ENCODE measurements at places on chromosomes 5 and 9.

DNA sequence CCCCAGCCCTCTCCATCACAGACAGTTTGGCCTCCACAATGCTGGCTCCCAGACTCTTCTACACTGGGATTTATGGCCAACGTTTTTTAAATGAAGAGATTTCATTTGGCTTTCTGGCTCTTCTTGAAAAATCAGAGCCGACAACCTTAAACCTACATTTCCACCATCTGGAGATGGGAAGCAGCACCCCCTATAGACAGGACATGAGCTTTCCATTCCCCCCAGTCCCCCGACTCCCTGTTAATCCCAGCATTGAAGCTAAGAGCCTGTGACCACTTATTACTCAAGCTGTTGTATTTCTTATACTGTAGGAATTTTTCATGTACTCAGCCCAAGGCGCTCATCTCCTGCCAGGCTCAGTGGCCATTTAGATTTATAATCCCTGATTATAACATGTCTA, 34.0 kb upstream of the AFAP1L1 start:
- DNase-seq = no peak

DNA sequence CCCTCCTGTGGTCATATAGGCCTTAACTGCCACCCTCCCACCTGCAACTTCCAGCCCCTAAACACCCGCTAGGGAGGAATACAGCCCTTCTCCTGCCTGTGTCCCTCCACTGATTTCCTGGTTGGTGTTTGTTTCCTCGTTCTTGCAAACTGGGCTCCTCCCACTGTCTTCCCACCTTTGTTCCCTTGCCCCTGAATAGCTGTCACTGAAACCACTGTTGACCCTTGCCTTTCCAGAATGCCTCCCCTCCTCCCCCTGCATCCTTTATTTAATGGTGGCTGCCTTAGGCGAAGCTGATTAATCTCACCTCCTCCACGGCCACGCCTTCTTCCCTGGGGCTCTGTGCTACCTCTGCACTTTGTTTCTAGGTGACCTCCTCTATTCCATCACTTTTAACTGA, 626.7 kb downstream of the BNC2 start:
- no peak for DNase-seq

DNA sequence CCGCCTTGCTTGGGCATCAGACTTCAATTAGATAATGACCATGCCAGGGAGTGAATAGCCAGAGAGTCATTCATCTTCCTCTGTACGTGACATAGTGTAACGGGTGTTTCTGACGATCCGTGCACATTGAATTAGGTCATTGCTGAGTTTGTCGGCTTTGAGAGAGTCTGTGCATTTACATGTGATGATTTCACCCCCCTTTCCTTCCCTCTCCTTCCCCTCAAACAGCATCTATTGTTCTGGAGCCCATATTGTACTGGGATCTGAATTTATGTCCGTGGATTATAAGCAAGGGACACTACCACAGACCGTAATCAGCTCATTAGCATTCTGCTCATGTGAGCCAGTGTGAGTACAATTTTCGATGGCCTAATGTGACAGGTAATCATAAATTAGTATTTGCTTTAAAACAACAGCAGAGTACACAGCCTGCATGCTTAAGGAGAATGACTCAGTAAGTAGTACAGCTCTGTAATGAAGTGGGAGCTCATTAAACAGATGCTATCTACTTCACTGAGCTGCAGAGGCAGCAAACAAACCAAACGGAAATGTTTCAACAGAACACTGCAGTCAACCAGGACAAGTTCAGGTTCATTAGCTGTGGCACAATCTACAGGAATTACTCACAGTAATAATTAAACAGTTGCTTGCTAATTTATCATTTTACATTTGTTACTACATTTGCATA, 302.1 kb downstream of the CSNK1G3 start:
- peak; percentile 89 for DNase-seq

GRCh38 chr5:161093100-161093499, 241.1 kb upstream of the ATP10B start:
- DNase-seq = no peak

DNA sequence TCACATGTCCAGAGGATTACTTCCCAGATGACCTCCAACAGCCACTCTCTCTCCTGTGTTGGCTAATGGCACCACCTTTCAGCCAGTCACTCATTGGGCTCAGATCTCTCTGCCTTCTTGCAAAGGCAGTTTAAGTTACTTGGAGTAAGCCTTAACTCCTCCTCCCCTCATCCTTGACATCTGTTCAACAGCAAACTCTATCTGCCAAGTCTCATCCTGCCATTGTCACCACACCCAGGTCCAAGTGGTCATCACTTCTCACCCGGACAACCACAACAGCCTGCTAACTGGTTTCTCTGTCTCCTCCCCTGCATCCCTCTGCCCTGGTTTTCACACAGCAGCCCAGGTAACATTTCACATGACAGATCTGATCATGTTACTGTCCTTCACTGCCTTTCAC, 58.5 kb downstream of the DCP2 start:
- DNase-seq = no peak

- no peak for DNase-seq
Measured at GRCh38 chr9:81344366-81344765, 345.0 kb downstream of the TLE1 start.

GRCh38 chr5:118060833-118061232, 927.5 kb downstream of the DTWD2 start:
- no peak for DNase-seq

DNA sequence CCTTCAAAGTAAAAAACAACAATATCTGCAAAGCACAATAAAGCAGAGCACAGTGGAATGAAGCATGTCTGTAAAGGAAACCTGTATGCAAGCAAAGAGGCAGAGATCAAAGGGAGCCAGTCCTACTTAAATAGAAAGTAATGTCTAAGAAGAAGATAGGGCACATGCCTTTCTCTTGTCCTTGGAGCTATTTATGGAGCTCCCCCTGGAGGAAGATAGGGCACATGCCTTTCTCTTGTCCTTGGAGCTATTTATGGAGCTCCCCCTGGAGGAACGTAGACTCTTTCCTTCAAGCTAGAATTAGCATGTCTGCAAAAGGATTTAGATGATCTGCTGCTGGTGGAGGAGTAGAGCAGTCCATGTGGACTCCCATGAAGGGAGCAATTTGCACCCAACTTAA, 168.1 kb upstream of the RASEF start:
- no peak for DNase-seq

DNA sequence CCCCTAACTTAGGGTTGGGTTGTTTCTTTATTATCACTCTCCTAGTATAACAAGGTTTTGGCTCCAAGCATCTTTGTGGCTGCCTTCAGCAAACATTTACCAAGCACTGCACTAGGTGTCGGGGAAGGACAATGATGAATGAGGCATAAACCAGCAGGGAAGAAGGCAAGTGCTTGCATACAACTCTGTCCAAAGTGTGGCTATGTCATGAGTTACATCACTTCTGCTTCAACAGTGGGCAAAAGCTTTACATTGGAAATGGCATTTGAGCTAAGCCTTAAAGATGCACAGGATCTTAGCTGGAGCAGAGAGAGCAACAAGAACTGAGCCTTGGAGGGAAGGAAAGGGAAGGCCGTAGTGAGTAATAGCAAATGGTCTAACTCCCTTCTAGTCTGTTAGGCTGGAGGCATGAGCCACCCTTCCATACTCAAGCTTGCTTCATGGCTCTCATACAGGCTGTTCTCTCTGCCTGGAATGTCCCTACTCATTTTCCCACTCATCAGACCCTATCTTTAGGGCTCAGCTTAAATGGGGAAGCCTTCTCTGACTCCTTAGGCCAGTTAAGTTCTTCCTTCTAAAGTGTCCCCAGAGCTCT, 121.8 kb downstream of the SEMA6A start:
- DNase-seq = no peak

DNA sequence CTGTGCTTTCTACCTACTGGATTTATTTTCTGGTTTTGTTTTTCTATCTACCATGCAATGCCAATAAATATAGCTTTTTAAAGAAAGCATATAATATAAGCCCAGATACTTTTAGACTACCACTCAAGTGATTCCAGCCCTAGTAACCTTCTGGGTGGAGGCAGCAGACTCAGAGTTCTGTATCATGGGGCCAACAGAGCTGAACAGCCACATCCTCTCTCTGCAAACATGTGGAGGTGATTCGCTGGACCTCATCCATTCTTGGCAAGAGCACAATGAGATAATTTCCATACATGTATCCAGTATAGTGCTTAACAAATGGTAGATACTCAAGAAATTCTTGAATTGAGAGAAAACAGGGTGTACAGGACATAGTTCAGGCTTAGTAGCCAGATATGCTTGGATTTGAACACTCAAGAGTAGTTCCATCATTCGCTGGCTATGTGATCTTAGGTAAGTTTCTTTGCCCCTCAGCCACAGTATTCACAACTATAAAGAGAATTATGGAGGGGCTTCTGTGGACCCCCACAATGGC, 124.5 kb downstream of the ASTN2 start:
- no peak for DNase-seq

GRCh38 chr9:110016340-110016739, 191.6 kb downstream of the C9orf152 start:
- DNase-seq = no peak

- no peak for DNase-seq
Measured at GRCh38 chr9:131668439-131669268, 71.2 kb downstream of the RAPGEF1 start.

DNA sequence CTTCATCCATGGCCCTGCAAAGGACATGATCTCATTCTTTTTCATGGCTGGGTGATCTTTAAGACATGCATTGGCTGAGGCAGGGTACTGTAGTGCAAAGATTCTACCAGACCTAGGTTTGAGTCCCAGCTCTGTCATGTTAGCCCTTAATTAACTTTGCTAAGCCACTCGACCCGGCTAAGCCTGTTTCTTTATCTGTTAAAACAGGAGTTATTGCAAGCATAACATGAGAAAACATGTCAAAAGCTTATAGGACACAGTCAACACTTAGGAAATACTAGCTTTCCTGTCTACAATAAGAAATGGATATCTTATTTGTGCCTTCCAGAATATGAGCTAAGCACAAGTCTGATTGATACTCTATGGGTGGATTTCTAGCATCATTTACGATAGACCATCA, 92.6 kb downstream of the RASEF start:
- no peak for DNase-seq

All from NCI-H1436 treated with DMSO at 0.1 percent for 48 hours (cell line).